ENCODE measurements at places on chromosomes 4 and X.

GRCh38 chrX:37767430-37767829, 12.4 kb upstream of the CYBB start:
- no peak for DNase-seq

- no peak for DNase-seq
These were observed 117.9 kb upstream of the HAND2 start for GRCh38 chr4:173647902-173648301.

DNA sequence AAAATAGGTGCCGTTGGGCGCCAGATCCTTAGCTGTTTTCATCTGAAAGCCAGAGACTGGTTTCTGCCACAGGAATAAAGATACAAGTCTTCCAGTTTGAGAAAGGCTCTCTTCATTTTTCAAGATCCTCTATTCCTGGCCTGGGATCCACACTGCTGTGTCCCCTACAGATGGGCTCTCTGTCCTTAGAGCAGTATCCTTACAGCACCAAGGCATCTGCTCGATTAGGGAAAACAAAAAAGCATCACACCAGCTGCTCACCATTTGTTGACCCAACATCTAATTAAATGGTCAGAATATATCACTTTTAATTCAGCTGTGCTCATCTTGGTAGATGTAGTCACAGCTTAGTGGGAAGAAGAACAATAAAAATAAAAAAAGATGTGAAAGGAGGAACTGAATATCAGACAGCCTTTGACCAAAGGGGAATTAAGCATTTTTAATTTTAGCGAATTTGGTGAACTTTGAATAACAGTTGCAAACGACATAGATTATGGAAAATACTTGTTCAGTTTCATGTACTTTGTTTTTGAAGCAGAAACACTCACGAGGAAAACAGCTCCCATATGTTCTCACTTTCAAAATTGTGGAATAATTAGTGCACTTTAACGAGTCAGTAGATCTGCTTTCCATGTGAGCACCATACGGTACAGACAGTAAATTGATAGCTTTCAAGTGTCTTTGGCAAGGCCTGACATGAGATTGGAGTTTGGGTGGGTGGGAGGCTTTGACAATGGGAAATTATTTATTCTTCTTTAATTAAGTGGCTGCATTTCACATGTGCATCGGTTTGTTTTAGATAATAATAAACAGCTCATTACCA, 148.4 kb upstream of the CLNK start:
- no peak for DNase-seq

GRCh38 chrX:72094894-72095293, 36.8 kb downstream of the RTL5 start:
- DNase-seq, result no peak

DNA sequence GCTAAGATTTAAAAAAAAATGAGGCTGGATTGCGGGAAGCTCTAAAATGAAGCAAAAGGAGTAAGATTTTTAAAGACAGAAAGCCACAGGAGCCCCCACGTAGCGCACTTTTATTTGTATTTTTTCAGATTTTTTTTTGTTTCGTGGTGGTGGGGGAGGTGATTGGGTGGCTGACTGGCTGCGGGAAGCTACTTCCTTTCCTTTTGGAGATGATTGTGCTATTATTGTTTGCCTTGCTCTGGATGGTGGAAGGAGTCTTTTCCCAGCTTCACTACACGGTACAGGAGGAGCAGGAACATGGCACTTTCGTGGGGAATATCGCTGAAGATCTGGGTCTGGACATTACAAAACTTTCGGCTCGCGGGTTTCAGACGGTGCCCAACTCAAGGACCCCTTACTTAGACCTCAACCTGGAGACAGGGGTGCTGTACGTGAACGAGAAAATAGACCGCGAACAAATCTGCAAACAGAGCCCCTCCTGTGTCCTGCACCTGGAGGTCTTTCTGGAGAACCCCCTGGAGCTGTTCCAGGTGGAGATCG, 908 bp downstream of the PCDH10 start:
- DNase-seq, result no peak

GRCh38 chr4:77009511-77010115, 60.1 kb downstream of the SEPTIN11 start:
- no peak for DNase-seq

- no peak for DNase-seq
These were observed 22.9 kb downstream of the ACSL4 start for GRCh38 chrX:109710181-109710580.

DNA sequence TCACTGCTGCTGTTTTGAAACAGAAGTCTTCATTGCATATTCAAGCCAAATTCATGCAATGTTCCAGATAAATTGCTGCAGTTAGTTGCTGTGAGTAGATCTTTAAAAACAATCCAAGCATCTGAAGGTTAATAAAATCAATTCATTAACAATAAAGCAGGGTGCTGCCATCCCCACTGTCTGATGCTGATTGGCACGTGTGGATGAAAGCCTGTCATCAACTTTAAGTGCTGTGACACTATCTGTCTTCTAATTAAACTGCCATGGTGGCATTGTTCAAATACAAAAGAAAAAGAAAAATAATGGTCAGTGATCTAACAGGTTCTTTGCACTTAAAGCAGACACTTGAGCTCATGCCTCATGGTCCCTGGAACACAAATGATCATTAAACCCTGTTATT, 63.0 kb upstream of the MND1 start:
- no peak for DNase-seq

Measured in activated CD8-positive, alpha-beta memory T cell treated with anti-CD3 and anti-CD28 coated beads for 24 hours (primary cell).